ENCODE measurements at places on chromosomes 5 and 9.
A peak's percentile ranks its signal among the peaks of the same experiment; 100 is the strongest.

GRCh38 chr5:88923623-88924329 is 40.8 kb upstream of the MEF2C start:
- DNase-seq = no peak

GRCh38 chr5:149610589-149611255 is 29.4 kb downstream of the ARHGEF37 start:
- no peak for DNase-seq

- DNase-seq = no peak
Measured at GRCh38 chr5:38707352-38708210, 138.2 kb upstream of the OSMR start.

DNA sequence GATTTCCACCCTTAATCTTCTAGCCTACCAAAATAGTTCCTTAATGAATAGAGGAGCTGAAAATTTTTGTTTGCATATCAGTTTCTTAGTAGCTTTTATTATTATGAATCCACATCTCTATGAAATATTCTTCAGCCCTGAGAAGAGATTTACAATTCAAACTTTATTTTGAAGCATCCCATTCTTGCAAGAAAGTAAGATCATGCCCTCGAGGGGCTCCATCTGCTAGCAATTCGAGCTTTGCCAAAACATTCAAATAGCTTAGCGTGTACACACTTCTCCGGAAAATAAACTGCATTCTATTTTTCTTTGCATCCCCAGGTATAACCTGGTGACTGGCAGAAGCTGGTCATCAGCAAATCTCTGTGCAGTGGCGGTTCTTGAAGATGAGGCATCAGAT is 370.7 kb downstream of the MTRR start:
- DNase-seq = no peak

- DNase-seq = no peak
Measured at GRCh38 chr5:128870923-128871322, 94.4 kb upstream of the SLC27A6 start.

DNA sequence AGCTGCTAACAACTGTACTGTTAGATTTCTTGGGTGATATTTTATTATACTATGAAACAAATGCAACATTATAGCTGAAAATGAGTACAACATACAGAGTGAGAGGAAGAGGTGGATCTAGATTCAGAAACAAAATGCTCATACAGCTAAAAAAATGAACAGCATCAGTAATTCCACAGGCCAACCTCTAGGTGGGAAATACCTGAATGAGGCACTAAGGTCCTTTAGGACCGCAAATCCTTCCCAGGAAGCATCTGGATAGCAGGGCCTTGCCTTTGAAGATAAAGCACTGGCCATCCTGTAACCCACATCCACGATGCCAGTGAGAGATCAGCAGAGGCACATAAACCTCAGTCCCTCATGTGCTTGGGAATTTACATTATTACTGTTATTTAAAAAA is 310.8 kb downstream of the YTHDC2 start:
- DNase-seq = no peak

- no peak for DNase-seq
Measured at GRCh38 chr5:27241564-27242257, 203.3 kb upstream of the CDH9 start.

- no peak for DNase-seq
Measured at GRCh38 chr5:164098531-164098930, 593.1 kb downstream of the MAT2B start.

GRCh38 chr5:110879675-110880074 is 140.9 kb downstream of the SLC25A46 start:
- DNase-seq = no peak

DNA sequence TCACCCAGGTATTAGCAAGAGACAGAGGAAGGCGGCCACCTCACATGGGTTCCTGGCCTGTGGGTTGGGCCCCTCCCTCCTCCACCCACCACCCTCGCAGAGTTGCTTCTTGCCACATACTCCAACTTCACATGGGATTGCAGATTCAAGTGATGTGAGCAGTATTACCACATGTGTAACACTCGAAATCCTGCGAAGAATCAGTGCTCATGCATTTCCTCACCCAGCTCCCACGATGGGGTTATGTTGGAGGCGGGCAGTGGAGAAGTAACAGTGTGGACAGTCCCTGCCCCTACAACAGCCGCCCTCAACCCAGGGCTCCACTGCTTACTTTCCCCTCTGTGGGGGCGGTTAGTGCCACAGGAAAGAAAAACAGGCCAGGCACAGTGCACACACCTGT is 3.9 kb upstream of the FBP1 start:
- peak; percentile 29 for DNase-seq

DNA sequence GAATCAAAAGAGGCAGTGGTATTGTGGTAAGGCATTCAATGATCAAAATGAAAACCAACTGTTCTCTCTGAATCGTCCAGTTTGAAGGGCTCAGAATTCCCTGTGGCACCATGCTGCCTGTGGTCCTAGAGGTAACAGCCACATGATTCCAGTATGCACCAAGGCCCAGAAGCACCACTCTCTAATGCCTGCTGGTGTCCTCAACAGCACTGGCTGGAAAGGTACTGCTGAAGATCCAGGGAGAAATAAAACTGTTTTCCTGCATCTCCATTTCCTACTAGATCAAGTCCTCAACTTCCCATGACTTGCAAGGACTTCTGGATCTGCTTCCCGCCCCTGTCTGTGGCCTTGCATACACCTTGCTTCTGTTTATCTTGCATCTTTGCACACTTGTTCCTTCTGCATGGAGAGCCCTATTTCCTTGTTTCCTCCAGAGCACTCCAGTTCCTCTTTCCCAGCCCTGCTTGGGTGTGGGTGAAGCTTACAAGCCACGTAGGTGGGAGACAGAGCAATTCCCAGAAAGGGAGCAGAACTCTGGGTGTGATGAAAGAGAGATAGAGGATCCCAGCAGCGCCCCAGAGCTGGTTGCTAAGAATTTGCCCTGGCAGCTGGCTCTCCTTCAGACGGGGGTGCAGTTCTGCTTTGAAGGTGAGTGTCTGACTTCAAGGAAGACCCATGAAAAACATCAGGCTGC is 41.0 kb upstream of the EQTN start:
- no peak for DNase-seq

- no peak for DNase-seq
Measured at GRCh38 chr9:12716823-12717600, 23.8 kb downstream of the TYRP1 start.

DNA sequence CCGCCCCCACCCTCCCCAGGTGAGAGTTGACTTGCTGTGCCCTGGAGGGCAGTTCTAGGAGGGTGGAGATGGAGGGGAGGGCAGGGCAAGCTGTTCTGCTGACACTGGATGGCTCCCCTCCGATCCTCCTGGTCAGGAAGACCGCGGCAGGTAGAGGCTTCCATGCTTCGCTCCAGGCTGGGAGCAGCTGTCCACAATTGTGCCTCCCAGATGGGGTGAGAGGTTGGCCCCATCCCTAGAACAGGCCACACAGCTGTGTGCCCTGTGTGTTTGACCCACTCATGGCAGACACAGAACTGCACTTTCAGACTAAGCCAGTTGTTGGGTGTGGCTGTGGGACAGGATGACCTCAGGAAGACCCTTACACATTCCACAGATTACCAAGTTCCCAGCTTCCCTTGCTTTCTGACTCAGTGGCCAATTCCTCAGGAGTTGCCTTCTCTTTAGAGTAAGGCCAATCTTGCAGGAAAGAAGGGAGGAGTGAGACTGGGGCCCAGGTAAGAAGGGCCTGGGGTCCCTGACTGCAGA is 72.1 kb upstream of the HSPA9 start:
- no peak for DNase-seq

DNA sequence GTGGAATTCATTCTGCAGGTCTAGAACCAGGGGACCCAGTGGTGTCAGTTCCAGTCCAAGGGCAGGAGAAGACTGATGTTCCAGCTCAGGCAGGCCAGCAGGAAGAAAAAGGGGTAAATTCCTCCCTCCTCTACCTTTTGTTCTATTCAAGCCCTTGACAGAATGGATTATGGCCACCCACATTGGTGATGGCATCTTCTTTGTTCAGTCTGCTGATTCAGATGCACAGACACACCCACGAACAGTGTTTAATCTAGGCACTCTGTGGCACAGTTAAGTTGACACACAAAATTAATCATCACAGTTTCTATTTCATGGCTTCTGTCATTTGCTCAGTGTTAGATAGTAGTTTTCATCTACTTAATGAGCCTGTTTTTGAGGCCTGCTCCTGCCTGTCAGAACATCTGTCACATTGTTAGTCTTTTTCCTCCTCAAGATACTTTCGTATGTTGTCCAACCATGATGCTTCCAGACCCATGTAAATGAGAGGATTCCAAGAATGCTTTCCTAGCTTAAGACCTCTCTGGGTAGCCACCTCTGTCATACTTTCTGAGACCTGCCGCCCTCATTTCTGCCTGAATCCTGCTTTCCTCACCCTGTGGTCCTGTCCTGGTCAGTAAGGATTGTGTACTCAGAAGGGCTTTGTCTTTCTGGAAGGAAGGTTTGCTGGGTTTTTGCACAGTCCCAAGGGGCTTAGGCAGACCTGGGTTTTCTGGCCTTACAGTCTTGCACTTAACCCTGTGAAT is 72.5 kb downstream of the SPIN1 start:
- DNase-seq = no peak

DNA sequence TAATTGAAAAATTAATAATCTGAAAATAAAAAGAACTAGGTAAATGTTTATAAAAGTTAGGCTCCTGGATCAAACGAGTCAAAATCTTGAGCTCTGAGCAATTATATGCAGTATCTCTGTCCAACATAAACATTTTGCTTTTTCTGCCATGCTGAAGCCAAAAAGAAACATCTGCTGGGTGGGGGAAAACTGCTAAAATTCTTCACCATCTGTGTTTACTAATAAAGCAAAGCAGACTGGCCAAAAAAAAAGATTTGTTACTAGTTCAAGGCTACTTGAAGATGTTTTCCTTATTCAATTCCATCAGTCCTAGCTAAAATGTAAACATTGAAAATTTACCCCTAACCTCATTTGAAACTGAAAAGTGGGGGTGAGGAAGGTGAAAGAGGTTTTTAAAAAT is 29.7 kb downstream of the GTF3C4 start:
- no peak for DNase-seq

GRCh38 chr5:53034832-53035231 is 45.7 kb downstream of the ITGA2 start:
- DNase-seq = no peak

DNA sequence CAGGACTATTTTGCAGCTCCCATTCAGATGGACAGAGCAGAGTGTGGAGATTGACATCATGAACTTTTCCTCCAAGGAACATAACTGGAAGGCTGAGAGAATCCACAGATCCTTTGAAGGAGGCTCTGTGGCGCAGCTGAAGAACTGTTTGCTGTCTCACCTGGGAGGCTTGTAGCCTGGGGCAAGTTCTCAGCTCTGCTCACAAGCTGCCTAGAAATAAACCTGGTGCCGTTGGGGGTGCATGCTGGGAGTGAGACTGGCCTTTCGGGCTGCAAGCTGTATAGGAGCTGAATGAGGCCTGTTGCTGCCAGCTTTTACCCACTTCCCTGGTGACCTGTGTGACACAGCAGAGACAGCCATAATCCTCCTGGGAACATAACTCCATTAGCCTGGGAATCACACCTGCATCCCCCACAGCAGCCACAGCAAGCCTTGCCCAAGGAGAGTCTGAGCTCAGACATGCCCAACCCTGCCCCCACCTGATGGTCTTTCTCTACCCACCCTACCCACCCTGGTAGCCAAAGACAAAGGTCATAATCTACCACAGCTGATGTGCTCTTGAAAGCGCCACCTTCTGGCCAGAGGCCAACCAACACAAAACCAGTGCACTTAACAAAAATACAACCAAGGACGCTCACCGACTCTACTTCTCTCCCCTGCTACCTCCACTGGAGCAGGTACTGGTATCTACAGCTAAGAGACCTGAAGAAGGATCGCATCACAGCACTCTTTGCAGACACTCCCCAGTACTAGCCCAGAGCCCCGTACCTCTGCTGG is 205.1 kb upstream of the MRPS30 start:
- no peak for DNase-seq

DNA sequence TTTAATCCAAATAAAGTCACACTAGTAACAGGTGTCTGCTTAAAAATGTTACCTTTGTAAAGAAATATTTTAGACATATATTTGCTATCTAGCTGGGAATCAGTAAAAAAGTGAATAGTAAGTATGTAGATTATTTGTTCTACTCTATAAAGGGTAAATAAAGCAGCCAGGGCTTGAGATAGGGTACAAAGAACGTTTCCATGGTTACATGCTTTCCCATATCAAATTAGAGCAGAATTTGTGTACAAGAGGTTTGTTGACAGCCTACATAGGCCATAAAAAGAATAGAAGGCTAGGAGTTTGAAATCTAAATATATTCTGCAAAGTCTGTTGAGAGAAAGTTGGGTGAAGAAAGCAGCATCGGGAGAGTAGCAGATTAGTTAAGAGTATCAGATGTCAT is 160.9 kb upstream of the POU5F2 start:
- no peak for DNase-seq

DNA sequence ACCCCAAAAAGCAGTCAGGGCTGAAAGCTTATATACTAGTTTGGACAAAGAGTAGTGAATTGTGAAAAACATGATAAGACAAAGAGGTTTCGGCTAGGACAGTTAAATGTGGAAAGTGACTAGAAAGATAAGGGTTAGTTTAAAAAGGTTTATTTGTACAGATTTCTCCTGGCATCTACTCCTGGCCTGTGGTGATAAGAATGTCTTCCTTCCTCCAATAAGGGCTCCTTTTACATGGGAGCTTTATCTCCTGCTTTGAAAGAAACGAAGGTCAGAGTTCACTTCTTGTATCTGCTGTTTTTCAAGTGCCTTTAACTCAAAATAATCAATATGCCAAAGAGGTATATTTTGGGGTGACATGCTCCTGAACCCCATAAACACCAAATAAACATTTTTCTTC is 776.1 kb upstream of the COX7C start:
- DNase-seq = no peak

DNA sequence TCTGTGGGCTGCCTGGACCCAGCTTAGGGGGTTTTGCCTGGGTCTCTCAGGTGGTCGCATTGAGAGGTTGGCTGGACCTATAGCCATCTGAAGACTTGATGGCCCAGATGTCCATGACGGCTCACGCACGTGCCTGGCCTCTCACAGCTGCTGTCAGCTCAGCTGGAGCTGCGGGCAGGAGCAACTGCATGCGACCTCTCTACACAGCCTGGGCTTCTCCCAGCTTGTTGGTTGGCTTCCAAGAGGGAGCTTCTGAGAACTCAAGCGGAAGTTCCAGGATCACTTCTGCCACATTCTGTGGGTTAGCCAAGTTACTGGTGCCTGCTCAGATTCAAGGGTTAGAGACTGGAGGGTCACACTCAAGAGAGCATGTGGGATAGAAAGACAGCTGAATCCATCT is 99.2 kb downstream of the DAPK1 start:
- no peak for DNase-seq

- no peak for DNase-seq
Measured at GRCh38 chr5:125575891-125576505, 829.6 kb upstream of the ZNF608 start.

GRCh38 chr5:80959138-80959537 is 1.0 kb upstream of the RASGRF2 start:
- no peak for DNase-seq

GRCh38 chr5:127567026-127567768 is 49.8 kb downstream of the PRRC1 start:
- no peak for DNase-seq

DNA sequence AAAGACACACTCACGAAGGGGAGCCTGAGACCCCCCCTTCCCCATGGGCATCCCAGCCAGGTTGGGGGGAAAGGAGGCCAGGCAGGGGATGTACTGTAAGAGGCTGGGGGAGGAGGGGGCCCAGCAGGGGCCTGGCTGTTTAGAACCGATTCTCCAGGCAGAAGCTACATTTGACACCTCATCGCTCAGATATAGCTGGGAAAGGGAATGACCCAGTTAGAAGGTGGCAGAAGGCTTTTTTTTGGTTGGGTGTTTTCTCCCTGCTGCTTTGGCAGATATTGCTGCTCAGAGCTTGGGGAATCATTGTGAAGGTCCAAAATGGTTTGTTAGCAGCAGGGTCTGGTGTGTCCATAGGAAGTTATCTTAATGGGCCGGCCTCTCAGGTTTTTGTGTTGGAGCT is 6.0 kb downstream of the CDX1 start:
- no peak for DNase-seq

All from CD4-positive, alpha-beta T cell treated with Interleukin-4 for 1 hour (primary cell).